ENCODE measurements at places on chromosomes 16 and 17. TPM values are rescaled to one million over a fixed set of nuclear protein-coding genes. Genes with fewer than 3 reads are reported as not detected.
A peak's percentile ranks its signal among the peaks of the same experiment; 100 is the strongest.

Gene EPOP
- polyA plus RNA-seq: 1.2 TPM

DNA sequence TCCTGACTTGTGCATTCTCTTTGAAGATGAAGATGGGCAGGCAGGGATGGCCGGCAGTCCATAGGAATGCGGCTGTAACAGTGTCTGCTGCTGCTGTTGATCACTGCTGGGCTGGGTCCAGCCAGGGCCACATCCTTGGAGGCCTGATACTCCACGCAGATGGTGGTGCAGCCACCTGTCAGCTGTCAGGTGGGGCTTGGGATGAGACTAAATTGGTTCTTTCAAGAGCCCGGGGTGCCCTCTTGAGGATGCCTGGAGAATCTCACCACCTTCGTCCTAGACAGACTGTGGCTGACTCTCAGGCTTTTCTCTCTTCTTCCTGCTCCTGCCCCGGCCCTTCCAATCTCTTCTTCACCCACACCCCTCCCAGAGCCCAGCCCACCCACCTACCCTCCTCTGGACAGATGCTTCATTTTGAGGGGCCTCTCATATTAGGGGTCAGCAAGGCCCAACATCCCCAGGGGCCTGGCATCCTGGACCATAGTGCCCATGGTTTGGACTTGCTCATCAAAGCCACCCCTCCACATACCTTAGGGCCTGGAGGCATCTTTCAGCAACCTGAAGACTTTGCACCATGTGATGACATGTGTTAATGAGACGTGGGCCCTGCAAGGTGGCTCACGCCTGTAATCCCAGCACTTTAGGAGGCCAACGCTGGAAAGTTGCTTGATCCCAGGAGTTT, 19.1 kb downstream of the OSBPL7 start:
- H3K4me1 ChIP-seq: no peaks in the 10 kb centered on the region
- H3K27ac ChIP-seq: no peak overlapping the region
- H3K27me3 ChIP-seq: peaks cover 3% of the 10 kb centered on the region
- no peaks in the 10 kb centered on the region for H3K36me3 ChIP-seq
- no peak overlapping the region for H3K4me3 ChIP-seq

- no peak overlapping the region for H3K4me3 ChIP-seq
- no peak overlapping the region for H3K27ac ChIP-seq
- H3K4me1 ChIP-seq: no peaks in the 10 kb centered on the region
- H3K36me3 ChIP-seq: no peaks in the 10 kb centered on the region
- DNase-seq: no peak
These were observed 33.3 kb downstream of the TNFRSF13B start for GRCh38 chr17:16938496-16939207.

DNA sequence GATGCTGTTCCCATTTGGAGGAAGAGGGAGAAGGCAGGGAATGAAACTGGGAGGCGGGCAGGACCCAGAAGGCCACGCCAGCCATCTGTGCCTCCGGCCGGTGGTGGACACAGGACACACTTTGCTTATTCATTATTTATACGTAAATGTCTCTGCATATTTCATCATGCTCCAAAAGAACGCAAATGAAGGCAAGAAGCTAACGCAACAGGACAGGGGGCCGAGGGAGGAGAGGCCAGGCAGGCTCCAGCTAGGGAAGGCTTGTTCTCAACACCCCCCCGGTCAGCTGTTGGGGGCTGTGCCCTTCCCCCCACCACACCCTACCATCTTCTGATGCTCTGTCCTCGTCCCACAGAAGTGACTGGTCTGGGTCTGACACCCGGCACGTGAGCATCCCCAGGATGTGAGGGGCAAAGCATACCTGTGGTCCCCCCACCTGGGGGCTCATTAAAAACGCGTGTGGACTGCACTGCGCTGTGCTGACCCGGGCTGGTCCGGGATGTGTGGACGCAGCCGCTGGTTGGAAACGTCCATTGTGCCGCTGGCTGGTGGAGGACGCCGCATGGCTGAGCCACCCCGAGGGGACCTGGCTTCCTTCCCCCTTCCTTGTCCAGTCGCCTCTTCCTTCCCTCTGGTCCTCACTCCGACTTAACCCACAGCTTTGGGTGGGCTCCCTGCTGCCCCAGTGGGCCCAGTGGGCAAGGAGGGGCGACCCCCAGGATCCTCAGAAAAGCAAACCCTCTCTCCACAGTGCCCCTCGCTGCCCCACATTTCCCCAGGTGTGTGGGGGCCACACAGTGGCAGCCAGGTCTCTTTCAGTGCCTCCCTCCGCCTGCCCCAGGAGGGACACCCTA, 46.4 kb upstream of the ENPP7 start:
- no peaks in the 10 kb centered on the region for H3K4me1 ChIP-seq
- DNase-seq: no peak
- no peak overlapping the region for H3K27ac ChIP-seq
- H3K36me3 ChIP-seq: no peaks in the 10 kb centered on the region

- H3K27me3 ChIP-seq: no peaks in the 10 kb centered on the region
- peak; percentile 47 for DNase-seq
- H3K27ac ChIP-seq: peak overlapping the region; percentile 90
- H3K36me3 ChIP-seq: no peaks in the 10 kb centered on the region
These were observed 7.2 kb upstream of the MTSS2 start for GRCh38 chr16:70692873-70693671.

Gene KRTAP4-6
- polyA plus RNA-seq: not detected

DNA sequence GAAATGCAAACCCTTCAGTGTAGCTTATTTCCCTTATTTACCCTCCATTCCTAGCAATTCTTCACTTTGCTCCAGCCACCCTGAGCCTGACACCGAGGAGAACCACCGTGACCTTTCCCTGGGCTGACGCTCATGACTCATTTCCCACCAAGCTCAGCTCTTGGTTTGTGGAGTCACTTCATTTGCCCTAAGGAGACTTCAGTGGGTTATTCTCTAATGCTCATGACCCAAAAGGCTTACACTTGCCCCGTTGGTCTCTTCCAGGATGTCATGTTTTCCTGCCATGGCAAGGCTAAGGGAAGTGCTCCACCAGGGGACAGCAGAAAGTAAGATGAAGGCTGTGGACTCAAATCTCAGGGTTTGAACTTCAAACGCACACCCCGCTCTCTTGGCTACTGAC, 161.0 kb downstream of the CBLN1 start:
- no peaks in the 10 kb centered on the region for H3K4me1 ChIP-seq
- DNase-seq: no peak
- no peak overlapping the region for H3K27ac ChIP-seq
- H3K27me3 ChIP-seq: no peaks in the 10 kb centered on the region
- H3K4me3 ChIP-seq: no peak overlapping the region
- H3K36me3 ChIP-seq: no peaks in the 10 kb centered on the region

Gene AOC3
- not detected for polyA plus RNA-seq

DNA sequence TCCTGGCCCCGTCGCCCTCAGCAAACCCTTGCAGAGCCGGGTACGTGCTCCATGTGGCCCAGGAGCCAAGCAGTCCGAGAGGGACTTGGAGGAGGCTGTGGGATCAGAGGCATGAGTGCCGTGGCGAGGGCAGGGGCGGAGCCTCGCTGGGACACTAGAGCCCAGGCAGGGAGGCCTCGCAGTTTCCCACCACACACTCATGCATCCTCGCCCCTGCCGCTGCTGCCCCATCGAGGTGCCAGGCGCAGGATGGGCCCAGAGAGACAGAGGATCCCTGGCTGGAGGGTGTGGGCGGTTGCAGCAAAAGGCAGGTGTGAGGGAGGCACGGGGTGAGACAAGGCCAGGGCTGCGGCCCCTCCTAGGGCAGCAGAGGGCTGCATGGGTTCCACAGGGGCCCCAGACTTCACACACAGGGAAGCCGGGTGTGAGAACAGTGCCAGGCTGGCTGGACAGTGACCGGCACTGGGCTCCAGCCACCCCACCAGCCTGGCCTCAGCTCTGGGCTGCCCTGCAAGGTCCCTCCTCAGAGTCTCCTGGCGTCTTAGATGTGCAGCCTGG, 7.7 kb downstream of the BCAR1 start:
- H3K4me3 ChIP-seq: no peak overlapping the region
- DNase-seq: no peak
- H3K27ac ChIP-seq: peak overlapping the region; percentile 99
- H3K27me3 ChIP-seq: no peaks in the 10 kb centered on the region
- no peaks in the 10 kb centered on the region for H3K36me3 ChIP-seq
- H3K4me1 ChIP-seq: peaks cover 68% of the 10 kb centered on the region

GRCh38 chr17:38891441-38891840, 21.6 kb downstream of the LASP1 start:
- peaks cover 57% of the 10 kb centered on the region for H3K36me3 ChIP-seq
- no peaks in the 10 kb centered on the region for H3K27me3 ChIP-seq
- no peak for DNase-seq
- no peak overlapping the region for H3K4me3 ChIP-seq
- H3K27ac ChIP-seq: no peak overlapping the region
- H3K4me1 ChIP-seq: no peaks in the 10 kb centered on the region

Gene AGRP
- not detected for polyA plus RNA-seq

GRCh38 chr16:25198021-25198420, 18.7 kb upstream of the AQP8 start:
- H3K27ac ChIP-seq: no peak overlapping the region
- no peaks in the 10 kb centered on the region for H3K27me3 ChIP-seq
- H3K36me3 ChIP-seq: no peaks in the 10 kb centered on the region
